ENCODE measurements at places on chromosomes 1 and 21.

GRCh38 chr1:152968248-152968647, 2.2 kb upstream of the SPRR4 start:
- DNase-seq = no peak

DNA sequence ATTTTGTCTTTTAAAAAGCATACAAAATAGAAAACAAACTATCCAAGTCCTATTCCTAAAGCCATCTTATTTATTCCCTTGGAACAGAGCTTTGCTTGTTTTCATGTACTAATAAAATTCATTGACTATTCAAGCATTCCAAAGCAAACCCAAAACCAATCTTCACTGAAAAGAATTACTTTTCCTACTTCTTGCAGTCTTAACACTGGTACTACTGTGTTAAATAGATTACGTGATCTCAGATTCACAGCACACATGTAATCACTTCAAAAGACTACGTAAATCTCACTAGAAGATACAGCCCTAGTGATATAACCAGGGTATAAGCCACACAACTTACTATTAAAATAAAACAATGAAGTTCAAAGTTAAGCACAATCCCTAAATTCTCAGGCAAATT, 39.0 kb downstream of the ZZZ3 start:
- no peak for DNase-seq

DNA sequence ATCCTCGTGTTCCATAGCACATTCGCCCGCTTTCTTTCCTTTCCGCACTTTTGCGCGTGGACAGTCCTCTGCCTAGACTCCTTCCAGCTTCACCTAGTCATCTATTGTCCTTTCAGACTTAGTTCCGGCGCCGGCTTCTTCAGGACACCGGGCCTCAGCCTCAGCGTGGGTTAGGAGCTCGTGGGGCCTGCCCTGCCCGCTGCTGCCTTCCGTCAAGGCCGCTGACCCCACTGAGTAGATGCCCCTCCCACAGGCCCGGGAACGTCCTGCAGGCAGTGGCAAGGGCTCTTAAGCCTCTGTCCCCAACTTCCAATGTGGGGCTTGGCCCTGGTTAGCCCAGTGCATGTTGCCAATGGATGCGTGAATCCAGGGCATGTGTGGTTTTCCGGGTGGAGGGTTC, 11.4 kb downstream of the DMRTB1 start:
- DNase-seq = no peak

GRCh38 chr1:228214921-228215662, 7.2 kb downstream of the OBSCN start:
- DNase-seq = no peak

- DNase-seq = no peak
These were observed 85.0 kb downstream of the FNBP1L start for GRCh38 chr1:93532780-93533378.

DNA sequence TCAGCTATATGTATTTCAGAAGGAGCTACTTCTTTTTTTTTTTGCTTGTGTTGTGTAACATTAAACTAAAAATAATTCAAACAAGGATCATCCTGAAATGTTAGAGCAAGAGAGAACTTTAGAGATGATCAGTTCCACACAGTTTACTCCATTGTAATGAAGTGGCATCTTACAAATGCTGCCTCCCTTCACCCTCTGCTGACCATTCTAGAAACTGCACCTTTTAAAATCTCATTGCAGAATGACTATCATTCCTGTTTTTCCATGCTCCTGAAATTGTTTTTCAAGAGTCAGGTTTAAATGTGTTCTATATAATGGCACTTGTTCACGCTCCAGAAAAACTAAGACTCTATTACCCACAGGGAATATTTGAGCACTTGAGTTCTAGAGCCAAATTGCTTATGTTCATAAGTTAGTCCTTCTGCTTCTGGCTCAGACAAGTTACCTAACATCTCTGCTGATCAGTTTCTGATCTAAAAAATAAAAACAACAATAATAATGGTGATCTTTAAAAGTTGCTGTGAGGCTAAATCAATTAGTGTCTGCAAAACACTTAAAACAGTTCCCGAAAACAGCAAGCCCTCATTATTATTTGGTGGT, 21.5 kb upstream of the SLC44A5 start:
- no peak for DNase-seq

- no peak for DNase-seq
These were observed 420.1 kb downstream of the DISC1 start for GRCh38 chr1:232046451-232047306.
